T-helper 1 cell (primary cell): ENCODE measurements at places on chromosomes 2 and 18.

- no peak for DNase-seq
Measured at GRCh38 chr2:172096626-172097547, 5.8 kb downstream of the DLX2 start.

DNA sequence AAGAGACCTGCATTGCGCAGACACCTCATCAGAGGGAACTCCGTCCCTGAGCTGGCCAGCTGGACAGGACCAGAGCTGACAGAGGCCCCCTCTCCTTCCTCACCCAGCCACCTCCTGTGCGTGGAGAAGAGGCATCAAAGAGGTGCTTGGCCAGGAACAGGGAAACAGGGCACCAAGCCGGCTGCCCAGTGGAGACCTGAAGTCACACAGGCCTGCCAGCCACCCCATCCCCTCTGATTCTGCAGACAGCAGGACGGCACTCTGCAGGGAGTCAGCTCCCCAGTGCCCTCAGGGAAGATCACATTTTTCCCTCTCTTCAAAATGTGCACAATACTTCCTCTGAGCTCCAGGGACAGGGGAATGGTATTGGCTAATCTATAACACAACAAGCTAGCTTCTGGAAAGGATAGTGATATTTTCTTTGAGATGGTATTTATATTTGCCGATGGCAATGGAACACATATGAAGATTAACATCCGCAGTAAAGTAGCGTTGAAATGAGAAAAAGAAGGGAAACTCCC lies 30.5 kb downstream of the SLC1A4 start:
- DNase-seq = no peak

DNA sequence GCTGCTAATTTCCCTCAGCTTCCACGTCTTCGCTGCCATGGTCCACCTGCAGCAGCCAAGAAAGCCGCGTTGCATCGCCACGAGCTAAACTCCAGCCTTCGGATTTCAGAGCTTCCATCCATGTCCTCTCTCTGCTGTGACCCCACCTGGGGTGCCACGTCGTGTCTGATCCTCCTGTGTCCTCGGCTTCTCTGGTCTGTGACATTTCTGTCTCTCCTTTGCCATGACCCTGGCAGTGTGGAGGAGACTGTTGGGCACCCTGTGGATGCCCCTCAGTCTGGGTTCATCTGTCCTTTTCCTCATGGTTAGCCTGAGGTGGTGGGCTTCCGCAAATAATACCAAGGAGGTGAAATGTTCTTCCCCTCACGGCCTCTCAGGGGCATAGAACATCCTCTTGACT lies 106.8 kb downstream of the RTP5 start:
- DNase-seq = no peak

GRCh38 chr18:48300463-48300961 lies 108.7 kb downstream of the ZBTB7C start:
- DNase-seq = peak; percentile 44

GRCh38 chr2:42976351-42976750 lies 184.0 kb upstream of the HAAO start:
- DNase-seq = no peak

DNA sequence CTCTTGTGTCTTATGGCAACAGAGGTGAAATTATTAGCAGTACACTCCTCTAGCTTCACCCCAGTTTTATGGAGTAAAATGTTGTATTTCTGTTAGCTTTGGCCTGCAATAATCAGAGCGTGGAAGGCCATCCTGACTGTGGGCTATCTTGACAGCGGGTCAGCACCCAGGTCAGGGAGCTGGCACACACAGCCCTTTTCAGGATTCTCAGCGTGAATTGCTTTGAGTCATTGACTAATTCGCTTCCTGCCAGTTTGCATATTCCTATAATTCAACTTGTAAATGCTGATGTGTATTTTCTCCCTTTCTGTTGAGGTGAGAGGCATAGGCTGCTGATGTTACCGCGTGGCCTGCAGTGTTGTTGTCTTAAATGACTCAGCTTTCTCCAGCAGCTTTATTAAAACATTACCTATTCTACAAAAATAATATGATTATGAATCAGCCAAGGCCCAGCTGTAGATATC lies 109.6 kb upstream of the EML6 start:
- no peak for DNase-seq

- no peak for DNase-seq
Measured at GRCh38 chr2:236319036-236319435, 54.8 kb upstream of the ASB18 start.

DNA sequence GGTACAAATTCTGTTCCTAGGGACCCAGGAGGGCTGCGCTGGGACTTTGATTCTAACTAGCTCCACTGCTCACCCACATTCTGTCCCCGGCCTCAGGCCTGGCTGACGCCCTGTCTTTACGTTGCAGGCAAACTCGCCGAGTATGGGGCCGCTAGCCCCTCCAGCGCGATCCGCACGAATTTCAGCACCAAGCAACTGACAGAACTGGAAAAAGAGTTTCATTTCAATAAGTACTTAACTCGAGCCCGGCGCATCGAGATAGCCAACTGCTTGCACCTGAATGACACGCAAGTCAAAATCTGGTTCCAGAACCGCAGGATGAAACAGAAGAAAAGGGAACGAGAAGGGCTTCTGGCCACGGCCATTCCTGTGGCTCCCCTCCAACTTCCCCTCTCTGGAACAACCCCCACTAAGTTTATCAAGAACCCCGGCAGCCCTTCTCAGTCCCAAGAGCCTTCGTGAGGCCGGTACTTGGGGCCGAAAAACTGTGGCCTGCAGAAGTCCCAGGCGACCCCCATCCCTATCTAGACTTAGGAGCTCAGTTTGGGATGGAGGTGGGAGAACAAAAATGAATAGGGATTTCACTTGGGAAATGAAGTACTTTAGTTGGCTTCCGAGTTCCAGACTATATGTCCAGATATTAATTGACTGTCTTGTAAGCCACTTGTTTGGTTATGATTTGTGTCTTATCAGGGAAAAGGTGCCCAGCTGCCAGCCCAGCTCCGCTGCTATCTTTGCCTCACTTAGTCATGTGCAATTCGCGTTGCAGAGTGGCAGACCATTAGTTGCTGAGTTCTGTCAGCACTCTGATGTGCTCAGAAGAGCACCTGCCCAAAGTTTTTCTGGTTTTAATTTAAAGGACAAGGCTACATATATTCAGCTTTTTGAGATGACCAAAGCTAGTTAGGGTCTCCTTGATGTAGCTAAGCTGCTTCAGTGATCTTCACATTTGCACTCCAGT lies 1.5 kb downstream of the HOXD1 start:
- DNase-seq = no peak

- no peak for DNase-seq
Measured at GRCh38 chr2:129802290-129802689, 177.2 kb upstream of the RAB6C start.

DNA sequence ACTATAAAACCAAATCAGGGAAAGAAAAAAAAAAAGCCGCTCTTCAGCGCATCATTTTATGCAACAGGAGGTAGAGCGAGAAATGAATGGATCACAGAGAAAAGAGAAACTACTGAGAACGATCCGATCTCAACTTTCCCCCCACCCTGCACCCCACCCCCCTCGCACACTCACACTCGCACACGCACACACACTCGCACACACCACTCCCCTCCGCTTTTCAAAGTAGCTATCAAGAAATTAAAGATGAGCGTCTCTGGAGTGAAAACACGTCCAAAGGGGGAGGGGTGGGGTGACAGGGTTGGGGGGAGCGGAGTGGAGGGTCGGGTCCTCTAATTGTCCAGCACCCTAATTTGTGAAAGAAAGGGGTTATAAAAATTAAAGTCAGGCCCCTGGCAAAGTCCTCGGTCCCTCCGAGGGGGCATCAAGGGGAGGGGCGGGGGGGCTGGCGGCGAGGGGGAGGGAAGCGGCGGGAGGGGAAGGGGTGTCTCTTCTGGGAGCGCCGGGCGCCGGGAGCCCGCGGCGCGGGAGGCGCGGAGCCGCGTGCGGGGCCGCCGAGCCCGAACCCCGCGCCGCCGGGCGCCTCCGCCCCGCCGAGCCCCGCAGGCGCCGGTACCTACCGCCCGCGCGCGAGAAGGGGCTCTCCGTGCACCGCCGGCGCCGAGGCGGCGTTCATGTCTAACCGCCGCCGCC lies 428 bp downstream of the TCF4 start:
- no peak for DNase-seq

GRCh38 chr2:126911111-126911796 lies 12.6 kb downstream of the TEX51 start:
- DNase-seq = no peak

DNA sequence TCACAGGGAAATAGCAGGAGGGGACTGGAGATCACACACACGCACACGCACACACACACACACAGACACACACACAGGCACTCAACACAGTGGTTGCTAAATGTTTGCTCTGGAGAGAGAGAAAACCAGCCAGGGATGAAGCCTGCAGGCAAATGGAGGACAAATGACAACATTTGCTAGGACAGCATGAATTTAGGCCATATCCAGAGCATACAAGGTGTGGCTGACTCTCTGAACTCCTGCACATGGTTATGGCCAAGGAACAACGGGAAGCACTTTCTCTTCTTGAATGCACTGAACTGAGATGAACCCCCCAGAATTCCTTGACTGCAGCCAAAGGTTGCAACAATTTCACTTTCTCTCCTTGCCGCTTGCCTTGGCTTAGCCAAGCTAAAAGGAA lies 230.0 kb upstream of the RASGRP3 start:
- DNase-seq = no peak

GRCh38 chr2:196954001-196954400 lies 27.5 kb upstream of the PGAP1 start:
- no peak for DNase-seq

- DNase-seq = no peak
Measured at GRCh38 chr2:31054842-31055388, 83.3 kb downstream of the GALNT14 start.

- DNase-seq = no peak
Measured at GRCh38 chr2:168500516-168500915, 44.4 kb downstream of the CERS6 start.

GRCh38 chr2:6724605-6725140 lies 141.0 kb downstream of the CMPK2 start:
- DNase-seq = no peak

- no peak for DNase-seq
Measured at GRCh38 chr18:41391616-41392595, 563.1 kb upstream of the PIK3C3 start.

- no peak for DNase-seq
Measured at GRCh38 chr18:596288-596881, 403 bp upstream of the CLUL1 start.

DNA sequence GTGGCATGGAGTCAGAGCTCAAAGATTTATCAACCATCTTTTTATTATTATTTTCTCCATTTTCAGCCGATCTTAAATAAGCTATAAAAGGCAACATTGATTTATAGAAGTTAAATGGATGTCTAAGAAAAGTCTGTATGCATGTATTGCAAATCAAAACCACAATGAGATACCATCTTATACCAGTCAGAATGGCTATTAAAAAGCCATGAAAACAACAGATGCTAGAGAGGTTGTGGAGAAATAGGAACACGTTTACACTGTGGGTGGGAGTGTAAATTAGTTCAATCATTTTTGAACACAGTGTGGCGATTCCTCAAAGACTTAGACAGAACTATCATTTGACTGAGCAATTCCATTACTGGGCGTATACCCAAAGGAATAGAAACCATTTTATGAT lies 731.0 kb downstream of the CNTNAP5 start:
- no peak for DNase-seq
